Lung (tissue), 17 donors: ENCODE measurements at places on chromosomes 5 and 9.

DNA sequence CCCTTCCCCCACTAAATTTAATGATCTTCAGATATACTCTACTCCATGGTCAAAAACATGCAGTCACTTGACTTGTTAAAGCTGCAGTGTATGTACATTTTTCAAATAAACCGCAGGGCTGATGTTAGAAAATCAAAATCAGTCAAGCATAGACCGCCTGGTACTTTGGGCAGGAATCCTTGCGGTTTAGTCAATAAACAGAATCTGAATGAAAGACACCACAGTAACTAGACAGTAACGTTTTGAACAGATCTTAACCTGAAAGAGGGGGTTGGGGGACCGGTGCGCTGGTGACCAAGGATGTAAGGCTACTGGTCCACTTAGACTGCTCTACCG, 188.8 kb downstream of the BNC2 start:
- DNase-seq, result no peak
- no peaks in the 10 kb centered on the region for H3K36me3 ChIP-seq
- H3K27ac ChIP-seq, result no peak overlapping the region
- H3K4me1 ChIP-seq, result peaks cover 21% of the 10 kb centered on the region
- no peaks in the 10 kb centered on the region for H3K27me3 ChIP-seq

- H3K27ac ChIP-seq, result no peak overlapping the region
- H3K36me3 ChIP-seq, result no peaks in the 10 kb centered on the region
- no peaks in the 10 kb centered on the region for H3K27me3 ChIP-seq
- H3K4me3 ChIP-seq, result no peak overlapping the region
- peaks cover 9% of the 10 kb centered on the region for H3K4me1 ChIP-seq
- no peak for DNase-seq
Observed at GRCh38 chr9:107090218-107090617, 192.9 kb upstream of the RAD23B start.

DNA sequence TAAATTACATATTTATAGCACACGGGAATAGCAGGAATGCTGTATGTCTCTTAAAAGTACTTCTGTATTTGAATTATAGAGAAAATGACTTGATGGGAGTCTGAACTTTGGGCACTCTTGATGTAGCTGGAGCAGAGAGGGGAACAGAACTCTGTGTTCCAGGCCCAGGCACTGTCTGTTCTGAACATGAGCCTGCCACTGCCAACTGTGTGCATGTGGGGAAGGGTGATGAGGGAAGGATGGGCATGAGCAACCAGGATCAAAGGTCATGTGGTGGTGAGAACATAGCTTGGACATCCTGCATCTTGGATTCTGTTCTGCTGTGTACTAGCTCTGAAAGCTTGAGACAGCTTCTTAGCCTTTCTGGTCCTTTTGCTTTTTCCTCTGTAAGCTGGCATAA, 16.4 kb upstream of the ZBED3 start:
- no peaks in the 10 kb centered on the region for H3K27me3 ChIP-seq
- no peak overlapping the region for H3K4me3 ChIP-seq
- H3K4me1 ChIP-seq, result no peaks in the 10 kb centered on the region
- no peak for DNase-seq

DNA sequence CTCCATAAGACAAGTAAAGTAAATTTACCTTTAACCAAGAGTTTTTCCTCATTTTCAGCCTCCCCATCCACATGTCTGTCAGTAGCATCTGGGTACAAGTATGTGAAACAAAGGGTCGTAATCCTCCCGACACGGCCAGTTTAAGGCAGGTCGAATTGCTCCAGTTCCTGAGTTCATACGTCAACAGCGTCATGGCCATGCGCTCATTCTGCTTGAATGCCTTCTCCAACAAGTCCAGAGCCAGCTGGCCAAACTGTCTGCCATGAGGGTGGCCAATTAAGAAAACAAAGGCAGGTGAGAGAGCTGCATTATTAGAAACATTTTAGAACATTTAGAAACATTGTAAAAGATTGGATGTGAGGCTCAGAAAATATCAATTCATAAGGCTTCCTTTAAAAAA, 87.5 kb downstream of the TRPM6 start:
- H3K27ac ChIP-seq, result no peak overlapping the region
- no peak overlapping the region for H3K4me3 ChIP-seq
- no peak for DNase-seq
- H3K36me3 ChIP-seq, result no peaks in the 10 kb centered on the region

- H3K27me3 ChIP-seq, result no peaks in the 10 kb centered on the region
- no peak for DNase-seq
- no peak overlapping the region for H3K4me3 ChIP-seq
- no peaks in the 10 kb centered on the region for H3K4me1 ChIP-seq
- no peak overlapping the region for H3K27ac ChIP-seq
Observed at GRCh38 chr9:86222667-86223066, 36.8 kb downstream of the C9orf153 start.

- no peaks in the 10 kb centered on the region for H3K36me3 ChIP-seq
- no peak overlapping the region for H3K27ac ChIP-seq
- H3K4me3 ChIP-seq, result no peak overlapping the region
- no peak for DNase-seq
Observed at GRCh38 chr5:673161-673830, 19.9 kb downstream of the TPPP start.

DNA sequence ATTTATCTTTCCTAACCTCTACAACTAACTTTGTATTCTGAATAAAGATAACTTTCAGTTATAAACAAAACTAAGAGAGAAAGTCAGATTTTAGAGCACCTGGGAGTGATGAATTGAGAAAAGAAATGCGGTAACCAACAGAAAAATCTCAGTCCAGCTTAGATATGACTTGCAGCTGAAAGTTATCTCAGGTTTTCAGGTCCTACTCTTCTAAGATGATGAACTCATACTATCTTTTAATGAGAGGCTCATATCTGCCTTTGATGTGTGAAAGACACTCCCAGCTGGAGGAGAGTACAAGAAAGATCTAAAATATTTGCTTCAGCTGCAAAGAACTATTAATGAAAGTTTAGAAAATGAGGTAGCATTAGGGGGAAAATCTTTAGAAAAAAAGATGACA, 190.5 kb downstream of the DENND1A start:
- H3K27ac ChIP-seq, result no peak overlapping the region
- no peaks in the 10 kb centered on the region for H3K36me3 ChIP-seq
- H3K4me3 ChIP-seq, result no peak overlapping the region
- H3K4me1 ChIP-seq, result peaks cover 21% of the 10 kb centered on the region

DNA sequence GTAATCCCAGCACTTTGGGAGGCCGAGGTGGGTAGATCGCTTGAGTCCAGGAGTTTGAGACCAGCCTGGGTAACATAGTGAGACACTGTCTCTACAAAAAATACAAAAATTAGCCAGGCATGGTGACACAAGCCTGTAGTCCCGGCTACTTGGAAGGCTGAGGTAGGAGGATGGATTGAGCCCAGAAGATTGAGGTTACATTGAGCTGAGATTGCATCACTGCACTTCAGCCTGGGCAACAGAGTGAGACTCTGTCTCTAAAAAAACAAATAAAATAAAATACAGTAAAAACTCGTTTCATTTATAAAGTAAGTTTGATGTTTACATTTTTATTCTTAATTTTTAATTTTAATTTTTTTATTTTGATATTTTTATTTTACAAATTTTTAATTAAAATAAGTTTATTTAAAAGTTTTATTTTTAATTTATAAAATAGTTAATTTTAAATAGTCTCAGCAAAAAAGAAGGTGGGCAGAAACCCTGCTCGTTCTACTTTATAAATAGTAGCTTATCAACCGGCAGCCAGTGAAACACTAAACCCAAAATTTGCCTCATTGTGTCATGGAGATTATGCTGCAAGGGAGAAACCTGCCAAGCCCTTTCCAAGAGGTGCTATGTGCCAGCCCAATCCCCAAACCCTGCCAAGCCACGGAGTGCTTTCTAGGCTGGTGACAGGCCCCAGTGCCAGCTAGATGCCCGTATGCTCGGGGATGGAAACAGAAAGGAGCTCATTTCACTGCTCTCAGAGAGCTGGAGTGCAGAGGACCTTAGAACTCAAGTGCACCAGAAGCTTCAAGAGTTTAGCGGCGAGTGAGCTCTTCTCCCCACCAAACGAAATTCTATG, 38.9 kb downstream of the SERINC5 start:
- peaks cover 4% of the 10 kb centered on the region for H3K4me1 ChIP-seq
- DNase-seq, result no peak
- no peaks in the 10 kb centered on the region for H3K27me3 ChIP-seq
- H3K27ac ChIP-seq, result peak overlapping the region; percentile 55
- H3K36me3 ChIP-seq, result no peaks in the 10 kb centered on the region
- no peak overlapping the region for H3K4me3 ChIP-seq

- H3K4me3 ChIP-seq, result no peak overlapping the region
- H3K36me3 ChIP-seq, result no peaks in the 10 kb centered on the region
- DNase-seq, result no peak
- peaks cover 4% of the 10 kb centered on the region for H3K4me1 ChIP-seq
Observed at GRCh38 chr9:114499528-114499927, 5.7 kb downstream of the WHRN start.
